T-cell (primary cell): ENCODE measurements at places on chromosomes 2 and 18.

- DNase-seq = no peak
Measured at GRCh38 chr2:200471324-200471848, 38.5 kb downstream of the KCTD18 start.

- no peak for DNase-seq
Measured at GRCh38 chr2:24237313-24237712, 62.5 kb downstream of the FAM228A start.

GRCh38 chr2:105252271-105252670, 10.7 kb downstream of the GPR45 start:
- DNase-seq = no peak

GRCh38 chr2:237283131-237283928, 130.6 kb downstream of the COL6A3 start:
- DNase-seq = no peak

DNA sequence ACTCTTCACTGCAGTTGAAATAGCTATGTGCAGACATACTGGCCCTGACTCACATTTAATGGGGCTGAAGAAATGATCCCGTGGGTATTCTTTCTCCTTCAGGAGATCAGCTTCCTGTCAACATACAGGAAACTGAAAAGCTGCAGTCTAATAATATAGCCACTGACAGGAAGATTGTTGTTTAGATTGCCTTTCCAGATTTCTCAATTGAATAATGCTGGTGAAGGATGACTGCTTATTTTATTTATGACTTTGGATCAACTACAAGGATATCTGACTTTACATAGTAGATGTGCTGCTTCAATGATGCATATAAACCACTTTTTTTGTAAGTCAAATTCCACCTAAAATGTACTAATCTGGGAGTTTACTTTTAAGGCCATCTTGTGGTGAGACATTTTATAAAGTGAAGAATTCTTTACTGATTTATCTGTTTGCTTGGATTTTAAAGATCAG, 93.4 kb upstream of the MAP4K3 start:
- no peak for DNase-seq

DNA sequence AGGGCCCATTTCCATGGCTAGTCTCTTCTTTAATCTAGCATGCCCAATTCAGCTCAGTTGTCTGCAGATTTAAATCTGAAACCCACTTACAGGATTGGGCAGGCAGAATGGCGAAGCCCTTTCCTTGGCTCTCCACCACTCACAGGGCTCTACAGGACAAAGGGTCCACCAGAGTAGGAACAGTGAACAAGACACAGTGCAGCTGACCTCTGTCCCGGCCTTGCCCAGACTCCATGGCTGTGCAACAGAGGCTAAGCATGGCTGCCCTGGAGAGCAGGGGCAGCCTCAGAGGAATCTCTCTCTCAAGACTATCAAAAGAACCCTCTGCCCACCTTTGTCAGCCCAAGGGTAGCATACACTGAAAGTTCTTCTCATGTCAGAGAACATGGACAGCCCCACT, 9.7 kb upstream of the ATP6V1B1 start:
- DNase-seq = no peak
